ENCODE measurements at places on chromosomes 13 and 19.

GRCh38 chr13:27276188-27276587 is 5.6 kb downstream of the RASL11A start:
- no peak for DNase-seq

GRCh38 chr13:73133531-73133930 is 74.7 kb downstream of the KLF5 start:
- DNase-seq, result no peak

DNA sequence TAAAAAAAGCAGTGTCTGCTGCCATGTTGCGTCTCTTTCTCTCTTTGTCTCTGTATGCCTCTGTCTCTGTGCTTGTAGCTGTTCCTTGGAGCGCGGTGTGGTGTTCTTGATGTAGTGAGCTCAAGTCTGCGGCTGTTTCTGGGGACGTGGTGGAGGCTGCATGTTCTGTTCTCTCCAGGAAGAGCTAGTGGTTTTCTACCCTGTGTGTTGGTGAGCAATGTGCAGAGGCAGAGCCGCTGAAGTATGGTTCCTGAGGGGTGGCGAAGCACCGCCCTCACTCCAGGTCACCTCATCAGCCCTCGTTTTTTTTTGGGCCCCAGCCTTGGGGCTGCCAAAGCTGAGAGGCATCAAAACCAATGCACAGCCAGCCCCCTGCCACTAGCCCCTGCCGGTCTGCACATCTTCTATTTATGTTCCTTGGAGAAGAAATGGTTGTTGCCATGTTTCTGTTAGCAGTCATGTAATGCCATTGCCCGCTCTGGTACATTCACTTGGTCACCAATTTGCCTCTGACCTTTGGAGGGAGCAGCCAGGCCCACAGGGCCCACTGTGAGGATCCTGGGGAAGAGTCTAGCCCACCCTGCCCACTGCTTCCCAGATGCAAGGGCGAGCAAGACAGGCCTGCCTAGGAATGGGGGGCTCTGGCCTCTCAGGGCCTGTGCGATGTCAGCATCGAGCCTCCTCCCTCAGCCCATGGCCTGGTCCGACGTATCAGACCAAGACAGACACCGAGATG is 7.2 kb downstream of the HNRNPL start:
- DNase-seq, result no peak

GRCh38 chr19:49773663-49774350 is 7.0 kb downstream of the AP2A1 start:
- DNase-seq, result no peak

DNA sequence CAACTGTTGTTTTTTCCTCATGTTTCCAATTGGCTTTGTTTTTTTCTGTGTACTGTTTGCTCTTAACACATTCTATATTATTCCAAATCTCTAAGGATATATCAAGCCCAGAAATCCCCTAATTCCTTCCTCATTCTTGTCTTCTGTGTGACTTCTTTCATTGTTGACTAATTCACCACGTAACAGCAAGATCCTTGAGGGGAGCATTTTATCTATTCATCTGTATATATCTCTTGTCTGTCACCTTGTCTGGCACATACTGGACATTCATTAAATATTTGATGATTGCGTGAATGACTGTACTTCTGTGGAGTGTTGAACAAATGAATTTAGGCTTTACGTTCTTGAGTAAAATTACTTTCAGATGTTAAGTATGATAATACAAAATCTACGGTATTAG is 44.8 kb upstream of the OLFM4 start:
- DNase-seq, result no peak

- no peak for DNase-seq
Measured at GRCh38 chr19:19651076-19651475, 7.6 kb upstream of the GMIP start.

- DNase-seq, result peak; percentile 51
Measured at GRCh38 chr19:15871570-15871969, 26.3 kb downstream of the CYP4F2 start.

DNA sequence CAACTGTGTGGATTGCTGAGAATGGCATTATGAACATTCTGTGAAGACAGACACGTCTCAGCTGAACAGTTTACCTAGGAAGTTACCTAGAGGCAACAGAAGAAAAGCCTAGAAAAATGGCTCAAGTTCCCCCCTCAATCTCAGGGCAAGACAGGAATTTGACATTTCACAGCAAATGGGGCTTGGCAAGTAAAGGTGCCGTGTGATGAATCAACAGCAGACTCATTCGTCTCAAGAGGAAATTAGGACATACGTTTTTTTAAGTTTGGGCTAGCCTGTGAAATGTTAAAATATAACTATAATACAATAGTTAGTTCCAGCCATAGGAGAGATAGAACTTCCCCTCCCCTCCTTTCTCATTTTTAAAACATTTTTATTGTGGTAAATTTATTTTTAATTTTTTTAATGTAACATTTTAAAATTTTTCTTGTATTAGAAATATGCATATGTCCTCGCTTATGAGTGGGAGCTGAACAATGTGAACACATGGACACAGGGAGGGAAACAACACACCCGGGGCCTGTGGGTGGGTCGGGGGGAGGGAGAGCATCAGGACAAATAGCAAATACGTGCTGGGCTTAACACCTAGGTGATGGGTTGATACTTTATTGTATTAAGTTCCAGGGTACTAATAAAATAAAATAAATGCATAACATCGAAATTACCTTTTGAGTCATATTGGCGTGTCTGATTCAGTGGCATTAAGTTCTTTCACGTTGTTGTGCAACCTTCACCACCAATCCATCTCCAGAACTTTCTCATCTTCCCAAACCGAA is 116.0 kb downstream of the COL4A2 start:
- no peak for DNase-seq

DNA sequence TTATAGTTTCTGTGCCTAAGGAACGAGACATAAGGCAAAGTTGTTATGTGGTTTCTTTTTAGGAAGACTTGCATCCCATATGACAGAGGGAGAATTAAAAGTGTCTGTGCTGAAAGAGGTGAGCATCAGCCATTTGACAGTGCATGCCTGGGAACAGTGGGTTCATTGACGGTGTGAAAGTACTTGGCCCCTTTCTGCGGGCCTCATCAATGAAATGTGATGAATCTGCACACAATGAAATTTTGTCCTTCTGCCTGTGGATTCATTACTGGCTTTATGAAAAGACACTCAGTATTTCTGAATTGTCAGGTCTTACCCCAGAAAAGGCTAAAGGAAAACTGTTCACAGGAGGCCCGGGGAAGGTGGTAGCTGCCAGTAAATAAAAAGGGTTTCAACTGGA is 295.8 kb downstream of the FOXO1 start:
- DNase-seq, result no peak

DNA sequence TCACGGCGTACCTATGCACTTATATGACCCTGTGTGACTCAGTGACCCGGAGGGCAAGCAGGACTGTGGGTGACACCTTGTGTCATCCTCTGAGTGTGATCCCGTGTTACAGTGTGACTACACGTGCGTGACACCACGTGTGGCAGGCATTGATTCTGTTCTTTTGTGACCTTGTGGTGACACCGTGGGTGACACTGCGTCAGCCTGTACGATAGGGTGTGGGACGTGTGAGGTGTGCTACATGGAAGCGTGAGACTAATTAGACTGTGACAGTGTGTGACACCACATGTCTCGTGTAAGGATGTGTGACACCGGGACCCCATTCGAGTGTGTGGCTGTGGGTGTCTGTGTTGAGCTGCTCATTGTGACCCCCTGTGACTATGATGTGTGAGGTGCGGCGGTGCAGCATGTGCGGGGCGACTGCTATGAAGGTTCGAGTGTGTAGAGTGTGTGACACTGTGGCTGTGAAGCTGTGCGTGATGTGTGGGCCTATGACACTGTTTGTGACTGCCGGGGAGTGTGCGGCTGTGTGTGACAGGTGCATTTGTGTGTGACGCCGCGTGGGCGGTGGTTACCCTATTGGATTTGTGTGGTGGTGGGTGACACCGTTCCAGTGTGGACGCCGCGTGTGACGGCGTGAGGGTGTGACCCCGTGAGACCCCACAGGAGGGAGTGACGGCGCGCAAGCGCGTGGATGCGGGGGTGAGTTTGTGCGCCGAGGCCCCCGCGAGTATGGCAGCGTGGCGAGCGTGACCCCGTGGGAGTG is 399 bp upstream of the SPTBN4 start:
- peak; percentile 75 for DNase-seq

DNA sequence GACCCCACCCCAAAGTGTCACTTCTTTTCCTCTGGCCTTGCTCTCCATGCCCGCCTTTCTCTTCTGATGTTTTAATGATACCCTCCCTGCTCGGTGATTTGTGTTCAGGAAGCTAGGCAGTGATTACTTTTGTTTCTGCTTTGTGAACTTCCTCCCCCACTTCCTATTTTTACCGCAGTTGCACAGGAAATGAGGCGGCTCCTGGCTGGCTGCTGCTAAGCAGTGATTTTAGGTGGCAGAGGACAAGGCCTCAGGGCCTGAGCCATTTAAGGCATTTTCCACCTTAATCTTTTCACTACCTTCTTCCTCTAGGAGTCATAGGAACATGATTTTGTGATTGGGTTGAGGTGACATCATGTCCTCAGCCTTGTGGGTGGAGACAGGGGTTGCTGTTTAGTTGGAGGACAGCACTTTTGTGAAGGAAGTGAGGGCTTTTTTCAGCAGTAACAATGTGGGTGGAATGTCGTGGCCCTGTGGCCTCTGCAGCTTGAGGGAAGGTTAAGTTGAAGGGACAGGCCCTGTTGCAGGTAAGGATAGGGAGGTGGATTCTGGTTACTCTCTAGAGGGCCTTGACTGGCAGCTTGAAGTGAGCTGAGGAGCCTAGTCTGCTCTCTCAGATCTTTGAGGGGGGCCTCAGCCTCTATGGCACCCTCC is 15.7 kb downstream of the GARRE1 start:
- DNase-seq, result peak; percentile 77

DNA sequence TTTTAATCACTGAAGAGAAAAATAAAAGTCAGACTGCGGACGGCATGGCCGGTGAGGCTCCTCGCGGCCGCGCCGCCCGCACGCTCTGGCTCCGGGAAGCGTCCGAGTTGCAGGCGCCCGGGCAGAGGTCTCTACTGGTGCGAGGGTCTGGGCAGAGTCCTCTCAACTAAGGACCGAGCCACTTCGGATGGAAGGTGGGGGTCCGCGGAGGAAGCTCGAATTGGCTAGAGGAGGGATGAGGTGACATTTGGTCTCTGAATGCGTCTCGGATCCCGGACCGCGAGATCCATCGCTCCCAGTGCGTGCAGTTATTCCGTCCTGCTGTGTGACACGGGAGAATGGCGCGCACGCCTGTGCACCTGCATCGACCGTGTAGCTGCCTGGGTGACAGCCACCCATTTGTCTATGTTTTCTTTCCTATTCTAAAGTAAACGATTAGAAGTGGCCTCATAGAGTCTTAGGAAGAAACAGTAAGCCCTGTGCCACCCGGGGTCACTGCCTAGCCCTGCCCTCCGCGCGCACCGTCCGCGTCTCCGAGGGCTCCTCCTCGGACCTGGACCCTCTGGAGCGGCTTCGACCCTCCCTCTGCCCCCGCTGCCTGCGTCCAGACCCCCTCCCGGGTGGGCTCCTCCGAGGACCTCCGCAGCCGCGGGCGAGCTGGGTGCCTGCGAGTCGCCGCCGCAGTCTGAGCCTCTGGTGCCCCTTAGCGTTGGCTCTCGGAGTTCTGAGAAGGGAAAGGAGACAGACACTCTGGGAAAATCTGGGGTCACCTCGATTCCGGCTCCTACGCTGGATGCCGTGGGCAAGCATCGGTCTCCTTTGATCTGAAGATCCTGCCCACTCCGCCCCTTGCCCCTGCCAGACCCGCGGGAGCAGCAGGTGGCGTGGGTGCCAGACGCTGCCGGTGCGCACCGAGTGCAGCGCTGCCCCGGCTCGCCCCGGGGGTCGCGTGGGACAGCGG is 347.4 kb downstream of the LIG4 start:
- no peak for DNase-seq

GRCh38 chr19:49512970-49513745 is 697 bp downstream of the FCGRT start:
- peak; percentile 77 for DNase-seq

GRCh38 chr13:106525865-106526264 is 9.6 kb downstream of the EFNB2 start:
- DNase-seq, result no peak

- DNase-seq, result no peak
Measured at GRCh38 chr13:75222031-75222430, 259.9 kb downstream of the TBC1D4 start.

DNA sequence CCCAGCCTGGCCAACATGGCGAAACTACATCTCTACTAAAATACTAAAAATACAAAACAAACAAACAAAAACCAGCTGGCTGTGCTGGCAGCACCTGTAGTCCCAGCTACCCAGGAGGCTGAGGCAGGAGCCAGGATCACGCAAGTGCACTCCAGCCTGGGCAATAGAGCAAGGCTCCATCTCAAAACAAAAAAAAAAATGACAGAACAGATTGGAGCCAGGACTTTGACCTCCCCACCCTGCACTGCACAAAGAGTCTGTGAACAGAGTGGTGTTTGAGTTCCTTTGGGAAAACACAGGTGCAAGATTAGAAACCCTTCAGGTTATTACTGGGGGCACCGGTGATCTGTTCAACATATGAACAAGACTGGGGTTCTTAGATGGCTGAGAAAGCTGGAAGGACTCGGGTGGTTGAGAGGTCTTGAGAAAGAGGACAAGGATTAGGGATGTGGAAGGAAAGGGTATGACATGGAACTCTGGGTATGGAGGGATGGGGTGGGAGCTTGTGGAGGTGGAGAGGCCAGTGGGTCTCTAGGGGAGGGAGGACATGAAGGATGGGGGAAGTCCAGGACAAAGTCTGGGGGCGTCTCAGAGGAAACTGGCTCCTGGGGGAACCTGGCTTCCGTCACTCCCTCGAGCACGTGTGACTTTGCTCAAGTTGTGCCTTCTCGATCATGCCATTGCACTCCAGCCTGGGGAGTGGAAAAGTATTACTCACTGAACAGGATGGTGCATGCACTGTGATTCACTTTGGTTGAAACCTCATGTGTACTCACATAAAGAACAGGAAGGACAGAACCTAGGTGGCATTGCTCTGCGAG is 25.9 kb downstream of the RCN3 start:
- DNase-seq, result no peak

DNA sequence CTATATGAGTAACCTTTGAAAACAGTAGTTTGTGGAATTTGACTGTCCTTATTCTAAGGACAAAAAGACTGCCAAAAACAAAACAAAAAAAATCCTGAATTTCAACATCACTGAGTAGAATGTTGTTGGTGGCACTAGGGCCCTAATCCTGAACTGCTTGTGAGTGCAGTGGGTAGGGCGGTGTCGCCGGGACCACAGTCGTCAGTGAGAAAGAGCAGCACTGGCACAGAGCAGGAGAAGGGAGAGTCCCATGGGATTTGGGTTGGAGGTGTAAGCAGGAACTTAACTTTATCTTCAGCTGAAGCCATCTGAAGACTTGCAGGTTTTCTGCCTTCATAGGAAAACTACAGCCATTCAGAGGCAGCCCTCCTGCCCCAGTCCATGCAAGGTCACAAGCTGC is 5.6 kb downstream of the PCID2 start:
- no peak for DNase-seq

GRCh38 chr19:15101479-15102082 is 5.6 kb upstream of the SYDE1 start:
- no peak for DNase-seq

All from lower lobe of right lung (tissue), 2 donors.